Activated CD8-positive, alpha-beta T cell treated with anti-CD3 and anti-CD28 coated beads for 36 hours (primary cell): ENCODE measurements at places on chromosomes 13 and 19. TPM values are rescaled to one million over a fixed set of nuclear protein-coding genes. Genes with fewer than 3 reads are reported as not detected.

DNA sequence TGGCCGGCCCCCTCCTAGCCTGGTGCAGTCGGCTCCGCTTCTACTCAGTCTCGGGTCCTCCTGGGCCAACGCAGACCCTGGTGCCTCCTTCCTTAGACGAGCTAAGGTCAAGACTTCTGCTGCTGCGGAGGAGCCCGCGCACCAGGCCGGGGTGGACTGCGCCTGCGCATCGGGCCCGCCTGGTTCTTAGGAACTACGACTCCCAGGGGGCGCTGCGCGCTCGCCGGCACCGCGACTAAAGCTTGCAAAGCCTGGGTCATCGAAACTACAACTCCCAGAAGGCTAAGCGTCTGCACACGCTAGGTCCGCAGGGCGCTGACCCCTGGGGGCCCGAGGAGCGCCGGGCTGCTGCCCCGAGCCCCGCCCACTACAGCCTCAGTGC is at the start of gene ZNF835:
ZNF835 (minus strand) TSS at position 145 of the 382 bp plus-strand sequence. CDS start 6,559 bp downstream, outside the sequence.
- H3K27ac ChIP-seq, result peak within 1 kb of the TSS; percentile 88
- peaks cover 9% of the 10 kb centered on the region for H3K4me1 ChIP-seq
- DNase-seq, result peak; percentile 94
- peak within 1 kb of the TSS; percentile 88 for H3K4me3 ChIP-seq
- peaks cover 32% of the 10 kb centered on the region for H3K36me3 ChIP-seq

DNA sequence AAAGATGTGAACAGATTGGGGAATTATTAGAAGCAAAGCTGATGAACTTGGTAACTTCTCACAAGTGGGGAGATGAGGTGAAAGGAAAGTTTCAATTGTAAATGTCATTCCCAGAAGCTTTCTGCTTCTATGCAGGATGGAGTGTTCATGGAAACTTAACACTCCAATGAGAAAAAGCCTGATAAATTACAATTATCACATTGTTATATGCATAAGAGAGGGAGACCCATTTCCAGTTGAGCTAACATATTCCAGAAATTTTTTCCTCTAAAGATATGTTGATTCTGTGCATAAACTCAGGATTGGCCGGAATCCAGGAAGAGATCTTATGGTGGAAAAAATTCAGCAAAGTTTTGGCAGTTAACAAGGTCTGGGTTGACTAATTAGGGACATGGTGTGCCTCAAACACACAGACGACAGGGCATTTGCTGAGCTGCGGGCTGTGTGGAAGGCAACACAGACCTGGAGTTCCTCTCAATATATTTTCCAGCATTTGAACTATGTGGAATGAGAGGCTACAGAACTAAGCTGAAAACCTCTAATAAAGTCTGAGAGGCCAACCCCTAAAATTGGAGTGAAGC is 64.9 kb upstream of the FGF14 start:
- H3K27ac ChIP-seq, result no peak overlapping the region
- no peaks in the 10 kb centered on the region for H3K4me1 ChIP-seq
- DNase-seq, result no peak

DNA sequence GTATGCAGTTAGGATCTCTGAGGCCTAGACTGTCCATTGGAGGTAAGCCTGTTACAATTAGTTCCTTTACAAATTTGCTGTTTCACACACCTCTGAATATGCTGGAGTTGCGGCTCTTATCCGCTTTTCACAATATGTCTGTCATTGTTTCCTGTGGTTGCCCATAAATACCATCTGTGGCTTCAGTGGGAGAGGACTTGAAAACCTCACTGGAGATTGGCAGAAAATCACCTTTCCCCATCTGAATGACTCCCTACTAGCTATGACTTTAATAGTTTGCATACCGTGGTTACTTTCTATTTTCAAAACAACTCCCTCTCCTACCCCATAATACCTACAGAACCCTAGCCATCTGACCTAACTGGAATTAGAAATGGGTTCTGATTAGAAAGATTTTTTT is 454.3 kb downstream of the PCDH17 start:
- no peaks in the 10 kb centered on the region for H3K27me3 ChIP-seq
- peak; percentile 5 for DNase-seq
- no peak overlapping the region for H3K27ac ChIP-seq

- no peak for DNase-seq
- H3K36me3 ChIP-seq, result no peaks in the 10 kb centered on the region
- peaks cover 25% of the 10 kb centered on the region for H3K27me3 ChIP-seq
Observed at GRCh38 chr19:50850738-50851137, 4.0 kb upstream of the KLK3 start.

DNA sequence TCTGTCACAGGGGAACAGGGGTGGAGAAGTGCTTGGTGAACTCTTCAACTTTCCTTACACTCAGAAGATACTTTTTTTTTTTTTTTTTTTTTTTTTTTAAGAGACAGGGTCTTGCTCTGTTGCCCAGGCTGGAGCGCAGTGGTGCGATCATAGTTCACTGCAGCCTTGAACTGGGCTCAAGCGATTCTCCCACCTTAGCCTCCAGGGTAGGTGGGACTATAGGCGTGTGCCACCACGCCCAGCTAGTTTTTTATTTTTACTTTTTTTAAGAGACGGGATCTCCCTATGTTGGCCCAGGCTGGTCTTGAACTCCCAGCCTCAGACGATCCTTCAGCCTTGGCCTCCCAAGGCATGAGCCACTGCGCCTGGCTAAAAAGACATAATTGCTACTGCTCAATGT is 11.5 kb downstream of the CEBPG start:
- no peak overlapping the region for H3K27ac ChIP-seq
- DNase-seq, result no peak
- no peaks in the 10 kb centered on the region for H3K27me3 ChIP-seq
- H3K36me3 ChIP-seq, result peaks cover 13% of the 10 kb centered on the region
- peaks cover 11% of the 10 kb centered on the region for H3K4me1 ChIP-seq

DNA sequence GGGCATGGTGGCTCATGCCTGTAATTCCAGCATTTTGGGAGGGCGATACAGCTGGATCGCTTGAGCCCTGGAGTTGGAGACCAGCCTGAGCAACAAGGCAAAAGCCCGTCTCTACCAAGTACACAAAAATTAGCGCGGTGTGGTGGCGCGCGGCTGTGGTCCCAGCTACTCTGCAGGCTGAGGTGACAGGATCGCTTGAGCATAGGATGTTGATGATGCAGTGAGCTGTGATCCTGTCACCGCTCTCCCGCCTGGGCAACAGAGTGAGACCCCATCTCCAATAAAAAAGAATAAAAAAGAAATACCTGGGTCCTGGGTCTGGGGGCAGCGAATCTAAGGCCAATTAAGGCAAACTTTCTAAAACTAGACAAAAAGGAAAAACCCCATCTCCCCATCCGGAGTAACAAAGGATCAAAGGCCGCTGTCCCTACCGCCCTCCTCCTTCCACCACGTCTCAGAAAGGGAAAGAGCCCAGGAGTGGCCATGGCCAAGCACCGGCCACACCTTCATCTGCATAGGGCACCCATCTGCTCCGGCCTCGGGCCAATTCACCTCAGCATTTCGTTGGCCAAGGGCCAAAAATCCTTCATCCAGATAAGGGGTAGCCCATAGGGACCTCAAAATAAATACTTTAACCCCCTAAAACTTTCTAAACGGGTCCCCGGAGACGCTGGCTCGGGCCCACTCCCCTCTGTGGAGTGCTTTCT is 851 bp downstream of the ZNF320 start:
- H3K4me1 ChIP-seq, result peaks cover 17% of the 10 kb centered on the region
- H3K4me3 ChIP-seq, result peak overlapping the region; percentile 89
- DNase-seq, result peak; percentile 11
- H3K36me3 ChIP-seq, result peaks cover 31% of the 10 kb centered on the region
- peak overlapping the region; percentile 94 for H3K27ac ChIP-seq

- no peak for DNase-seq
- H3K27me3 ChIP-seq, result no peaks in the 10 kb centered on the region
- H3K27ac ChIP-seq, result no peak overlapping the region
- H3K4me1 ChIP-seq, result peaks cover 62% of the 10 kb centered on the region
- no peak overlapping the region for H3K4me3 ChIP-seq
- H3K36me3 ChIP-seq, result no peaks in the 10 kb centered on the region
Observed at GRCh38 chr19:51129716-51130115, 5.0 kb downstream of the SIGLEC9 start.

- no peak for DNase-seq
- peaks cover 1% of the 10 kb centered on the region for H3K27me3 ChIP-seq
- no peaks in the 10 kb centered on the region for H3K4me1 ChIP-seq
- no peak overlapping the region for H3K4me3 ChIP-seq
Observed at GRCh38 chr13:105073041-105073440, 1462.4 kb downstream of the EFNB2 start.

DNA sequence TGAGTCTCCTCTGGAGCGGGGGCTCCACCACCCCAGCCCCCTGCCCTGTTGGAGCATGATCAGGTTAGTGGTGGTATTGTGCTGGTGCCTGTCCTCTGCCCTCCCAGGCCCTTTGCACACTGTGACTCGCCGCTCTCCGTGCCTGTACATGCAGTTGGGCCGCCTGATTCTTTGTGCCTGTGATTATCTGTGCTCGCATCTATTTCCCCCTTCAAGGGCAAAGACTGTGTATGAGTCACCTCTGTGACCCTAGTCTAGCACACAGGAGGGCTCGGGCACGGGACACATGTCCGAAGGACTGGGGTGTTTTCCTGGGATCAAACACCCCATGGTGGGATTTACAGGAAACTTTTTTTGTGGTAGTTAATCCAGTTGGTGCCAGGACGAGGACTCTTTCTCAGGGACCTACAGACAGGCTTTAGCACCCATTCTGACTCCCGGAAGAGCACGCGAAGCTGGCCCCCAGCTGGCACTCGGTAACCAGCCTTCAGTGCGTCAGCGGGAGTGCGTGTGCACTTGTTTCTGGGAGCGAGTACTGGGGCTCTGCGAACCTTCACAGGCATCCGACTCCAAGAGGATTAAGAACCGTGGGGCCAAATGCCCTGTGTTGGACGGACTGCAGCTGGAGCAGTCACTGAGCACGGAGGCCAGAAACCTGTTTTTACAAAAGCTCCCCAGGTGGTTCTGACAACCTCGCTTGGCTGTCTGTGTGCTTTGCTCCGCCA is 6.7 kb downstream of the PPP1R37 start:
- H3K4me1 ChIP-seq, result peaks cover 65% of the 10 kb centered on the region
- DNase-seq, result no peak
- H3K27me3 ChIP-seq, result no peaks in the 10 kb centered on the region
- H3K36me3 ChIP-seq, result peaks cover 5% of the 10 kb centered on the region

Gene ADAMTS10
- total RNA-seq, result 3.7 TPM

Gene ZNF835
- total RNA-seq, result 3.3 TPM

GRCh38 chr19:17648097-17648660 is 40.0 kb downstream of the UNC13A start:
- peaks cover 5% of the 10 kb centered on the region for H3K27me3 ChIP-seq
- H3K4me3 ChIP-seq, result no peak overlapping the region
- H3K36me3 ChIP-seq, result no peaks in the 10 kb centered on the region
- H3K4me1 ChIP-seq, result no peaks in the 10 kb centered on the region

- no peaks in the 10 kb centered on the region for H3K27me3 ChIP-seq
- H3K36me3 ChIP-seq, result peaks cover 28% of the 10 kb centered on the region
- H3K4me3 ChIP-seq, result no peak overlapping the region
- H3K4me1 ChIP-seq, result no peaks in the 10 kb centered on the region
- DNase-seq, result peak; percentile 68
Observed at GRCh38 chr19:19120308-19121231, 17.7 kb downstream of the TMEM161A start.
